ENCODE measurements at places on chromosomes 5 and 9.

GRCh38 chr9:28155067-28155466 is 581.8 kb upstream of the C9orf72 start:
- H3K27me3 ChIP-seq, result no peaks in the 10 kb centered on the region
- H3K27ac ChIP-seq, result no peak overlapping the region
- H3K36me3 ChIP-seq, result no peaks in the 10 kb centered on the region
- H3K4me3 ChIP-seq, result no peak overlapping the region
- DNase-seq, result no peak
- no peaks in the 10 kb centered on the region for H3K4me1 ChIP-seq

GRCh38 chr5:135054546-135054945 is 20.5 kb upstream of the PITX1 start:
- H3K36me3 ChIP-seq, result no peaks in the 10 kb centered on the region
- DNase-seq, result no peak
- H3K27me3 ChIP-seq, result no peaks in the 10 kb centered on the region
- H3K4me1 ChIP-seq, result peaks cover 25% of the 10 kb centered on the region
- no peak overlapping the region for H3K4me3 ChIP-seq

DNA sequence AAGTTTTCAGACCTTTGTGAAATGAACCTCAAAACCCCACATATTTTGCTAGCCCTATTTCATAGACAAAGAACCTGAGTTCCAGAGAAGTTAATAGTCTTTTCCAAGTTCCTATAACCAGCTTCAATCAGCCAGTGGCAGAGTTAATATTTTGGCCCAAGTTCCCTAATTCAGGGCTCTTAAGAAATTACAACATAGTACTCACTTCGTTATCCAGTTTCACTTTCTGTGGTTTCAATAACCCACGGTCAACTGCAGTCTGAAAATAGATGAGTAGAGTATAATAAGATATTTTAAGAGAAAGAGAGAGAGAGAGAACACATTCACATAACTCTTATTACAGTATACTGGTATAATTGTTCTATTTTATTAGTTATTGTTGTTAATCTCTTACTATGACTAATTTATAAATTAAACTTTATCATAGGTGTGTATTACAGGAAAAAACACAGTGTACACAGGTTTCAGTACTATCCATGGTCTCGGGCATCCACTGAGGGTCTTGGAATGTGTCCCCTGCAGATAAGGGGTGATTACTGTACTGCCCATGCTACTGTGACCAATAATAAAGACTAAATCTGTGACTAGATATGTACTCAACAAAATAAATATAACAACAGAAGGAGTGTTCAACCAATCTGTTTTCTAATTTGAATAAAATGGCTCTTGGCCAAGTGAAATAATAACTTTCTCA is 9.3 kb upstream of the MYOT start:
- no peaks in the 10 kb centered on the region for H3K36me3 ChIP-seq
- H3K4me3 ChIP-seq, result no peak overlapping the region
- DNase-seq, result peak; percentile 85
- peaks cover 45% of the 10 kb centered on the region for H3K27me3 ChIP-seq
- no peak overlapping the region for H3K27ac ChIP-seq

- H3K27ac ChIP-seq, result no peak overlapping the region
- no peak for DNase-seq
- H3K36me3 ChIP-seq, result no peaks in the 10 kb centered on the region
- H3K27me3 ChIP-seq, result no peaks in the 10 kb centered on the region
Observed at GRCh38 chr5:96114736-96115135, 153.1 kb upstream of the ELL2 start.

GRCh38 chr5:132749506-132749905 is 2.3 kb downstream of the CCNI2 start:
- no peak overlapping the region for H3K27ac ChIP-seq

GRCh38 chr5:76473009-76473336 is 69.9 kb downstream of the IQGAP2 start:
- no peaks in the 10 kb centered on the region for H3K27me3 ChIP-seq
- H3K4me3 ChIP-seq, result no peak overlapping the region
- H3K36me3 ChIP-seq, result no peaks in the 10 kb centered on the region
- DNase-seq, result no peak
- H3K27ac ChIP-seq, result no peak overlapping the region

DNA sequence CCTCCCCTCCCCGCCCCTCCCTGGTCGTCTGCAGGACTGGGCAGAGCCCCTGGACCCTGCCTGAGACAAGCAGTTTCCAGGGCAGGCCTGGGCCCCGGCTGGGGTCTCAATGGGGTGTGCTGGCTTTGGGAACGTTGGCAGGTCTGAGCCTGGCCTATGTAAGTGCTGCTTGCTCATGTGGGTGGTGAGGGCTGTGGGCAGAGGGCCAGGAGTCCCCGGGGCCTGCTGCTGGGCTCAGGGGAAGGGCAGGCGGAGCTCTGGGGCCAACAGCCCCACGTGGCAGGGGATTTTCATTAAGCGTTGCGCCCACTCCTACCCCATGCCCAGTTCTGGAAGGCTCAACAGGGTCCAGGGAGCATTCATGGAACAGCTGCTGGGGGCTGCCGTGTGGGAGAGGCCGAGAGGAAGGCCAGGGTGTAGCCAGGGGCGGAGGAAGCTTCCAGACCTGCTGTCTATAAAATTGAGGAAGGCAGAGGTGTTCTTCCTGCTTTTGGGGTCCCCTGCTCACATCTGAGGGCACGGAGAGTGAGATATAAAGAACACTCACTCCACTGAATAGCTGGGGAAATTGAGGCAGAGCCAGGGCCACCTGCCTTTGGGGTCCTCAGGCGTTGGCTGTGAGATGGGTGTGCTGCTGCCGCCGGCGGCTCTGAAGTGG is 32.5 kb downstream of the RXRA start:
- H3K27ac ChIP-seq, result no peak overlapping the region
- no peak overlapping the region for H3K4me3 ChIP-seq

- no peaks in the 10 kb centered on the region for H3K36me3 ChIP-seq
- H3K4me3 ChIP-seq, result peak overlapping the region; percentile 59
- H3K4me1 ChIP-seq, result peaks cover 20% of the 10 kb centered on the region
Observed at GRCh38 chr9:121071756-121072421, 2.9 kb upstream of the CNTRL start.

GRCh38 chr5:157594675-157595459 is 19.3 kb upstream of the ADAM19 start:
- DNase-seq, result no peak
- H3K27ac ChIP-seq, result no peak overlapping the region
- H3K4me3 ChIP-seq, result no peak overlapping the region
- no peaks in the 10 kb centered on the region for H3K36me3 ChIP-seq
- peaks cover 43% of the 10 kb centered on the region for H3K4me1 ChIP-seq

GRCh38 chr5:151523335-151523734 is 67.8 kb downstream of the FAT2 start:
- peak; percentile 41 for DNase-seq
- no peaks in the 10 kb centered on the region for H3K27me3 ChIP-seq
- H3K4me3 ChIP-seq, result no peak overlapping the region
- no peak overlapping the region for H3K27ac ChIP-seq
- H3K4me1 ChIP-seq, result no peaks in the 10 kb centered on the region

DNA sequence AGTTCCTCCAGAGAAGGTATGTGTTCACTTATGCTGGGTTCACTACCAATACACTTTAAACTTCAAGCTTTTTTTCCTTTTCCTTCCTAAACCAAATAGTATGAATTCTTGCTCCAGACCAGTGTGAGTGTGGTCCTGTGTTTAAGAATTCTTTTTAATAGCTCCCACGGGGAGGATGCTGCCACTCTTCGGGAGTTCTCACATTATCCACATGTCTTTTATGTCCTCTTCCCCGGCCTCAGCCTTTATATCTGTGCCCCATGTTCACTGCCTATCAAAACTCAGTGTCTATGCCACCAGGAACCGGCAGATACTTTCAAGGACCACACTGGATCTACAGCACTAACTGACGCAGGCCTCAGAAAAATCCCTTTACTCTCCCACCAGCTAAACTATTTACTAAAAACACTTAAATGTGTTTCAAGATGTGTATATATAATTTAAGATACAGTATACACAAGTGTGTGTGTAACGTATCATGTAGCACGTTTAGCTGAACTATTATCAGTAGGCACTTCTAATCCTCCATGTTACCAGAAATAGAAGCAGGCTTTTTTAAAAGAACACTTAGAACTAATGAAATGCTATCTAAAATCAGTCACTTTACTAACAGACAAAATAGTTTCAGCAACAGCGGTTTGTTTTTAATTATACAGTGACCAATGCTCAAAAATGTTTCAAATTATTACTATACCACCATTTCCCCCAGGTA is 88.0 kb downstream of the PLPP1 start:
- no peaks in the 10 kb centered on the region for H3K27me3 ChIP-seq
- H3K4me1 ChIP-seq, result no peaks in the 10 kb centered on the region
- no peaks in the 10 kb centered on the region for H3K36me3 ChIP-seq
- H3K27ac ChIP-seq, result no peak overlapping the region
- DNase-seq, result no peak

- no peak overlapping the region for H3K27ac ChIP-seq
- no peaks in the 10 kb centered on the region for H3K36me3 ChIP-seq
- no peaks in the 10 kb centered on the region for H3K4me1 ChIP-seq
Observed at GRCh38 chr9:1384816-1385215, 334.7 kb downstream of the DMRT2 start.

DNA sequence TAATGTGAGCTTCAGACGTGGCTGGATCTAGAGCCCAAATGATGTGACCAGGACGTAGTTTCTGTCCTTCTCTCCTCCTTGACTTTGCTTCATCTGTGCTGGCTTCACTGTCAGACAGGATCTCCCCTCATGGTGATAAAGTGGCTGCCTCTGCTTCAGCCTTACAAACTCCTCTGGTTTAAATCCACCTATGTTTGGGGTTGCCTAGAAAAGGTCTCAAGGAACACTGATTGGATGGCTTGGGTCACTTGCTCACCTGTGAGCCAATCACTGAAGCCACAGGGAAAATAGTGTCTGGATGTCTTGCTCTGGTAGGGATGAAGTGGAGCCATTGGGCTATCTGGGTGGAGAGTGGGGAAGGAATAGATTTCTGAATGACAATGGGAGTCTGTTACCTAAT is 36.1 kb downstream of the FGF18 start:
- no peaks in the 10 kb centered on the region for H3K27me3 ChIP-seq
- no peaks in the 10 kb centered on the region for H3K36me3 ChIP-seq
- no peak overlapping the region for H3K4me3 ChIP-seq
- H3K27ac ChIP-seq, result no peak overlapping the region

DNA sequence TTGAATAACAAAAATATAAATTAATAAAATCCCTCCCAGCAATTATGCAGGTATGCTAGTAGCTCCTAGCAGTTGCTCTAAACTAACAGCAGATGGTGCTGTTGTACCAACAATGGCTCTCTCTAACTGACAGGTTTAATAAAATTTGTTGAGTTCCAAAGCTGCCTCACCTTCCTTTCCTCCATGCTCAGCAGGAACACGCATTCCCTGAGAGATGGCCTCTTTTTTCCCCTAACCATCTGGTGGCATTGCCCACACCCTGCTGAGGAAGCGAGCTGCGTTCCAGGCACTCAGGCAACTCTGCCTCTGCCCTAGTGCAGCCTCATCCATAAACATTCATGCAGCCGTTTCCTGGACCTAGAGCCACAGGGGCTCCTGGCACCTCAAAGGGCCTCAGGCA is 106.2 kb downstream of the KLHL3 start:
- no peaks in the 10 kb centered on the region for H3K36me3 ChIP-seq
- no peaks in the 10 kb centered on the region for H3K27me3 ChIP-seq
- no peak overlapping the region for H3K4me3 ChIP-seq
- no peaks in the 10 kb centered on the region for H3K4me1 ChIP-seq
- DNase-seq, result peak; percentile 60
- H3K27ac ChIP-seq, result no peak overlapping the region

- H3K4me3 ChIP-seq, result no peak overlapping the region
- H3K27me3 ChIP-seq, result no peaks in the 10 kb centered on the region
- H3K4me1 ChIP-seq, result peaks cover 41% of the 10 kb centered on the region
- no peaks in the 10 kb centered on the region for H3K36me3 ChIP-seq
- DNase-seq, result no peak
- no peak overlapping the region for H3K27ac ChIP-seq
Observed at GRCh38 chr9:92749071-92749933, 15.3 kb downstream of the BICD2 start.

- H3K27ac ChIP-seq, result no peak overlapping the region
- H3K36me3 ChIP-seq, result no peaks in the 10 kb centered on the region
- no peaks in the 10 kb centered on the region for H3K4me1 ChIP-seq
- peaks cover 5% of the 10 kb centered on the region for H3K27me3 ChIP-seq
Observed at GRCh38 chr9:125409217-125409636, 147.6 kb downstream of the GAPVD1 start.

GRCh38 chr5:107958861-107959260 is 288.1 kb upstream of the EFNA5 start:
- H3K27ac ChIP-seq, result no peak overlapping the region
- DNase-seq, result no peak
- H3K36me3 ChIP-seq, result no peaks in the 10 kb centered on the region
- H3K27me3 ChIP-seq, result no peaks in the 10 kb centered on the region

DNA sequence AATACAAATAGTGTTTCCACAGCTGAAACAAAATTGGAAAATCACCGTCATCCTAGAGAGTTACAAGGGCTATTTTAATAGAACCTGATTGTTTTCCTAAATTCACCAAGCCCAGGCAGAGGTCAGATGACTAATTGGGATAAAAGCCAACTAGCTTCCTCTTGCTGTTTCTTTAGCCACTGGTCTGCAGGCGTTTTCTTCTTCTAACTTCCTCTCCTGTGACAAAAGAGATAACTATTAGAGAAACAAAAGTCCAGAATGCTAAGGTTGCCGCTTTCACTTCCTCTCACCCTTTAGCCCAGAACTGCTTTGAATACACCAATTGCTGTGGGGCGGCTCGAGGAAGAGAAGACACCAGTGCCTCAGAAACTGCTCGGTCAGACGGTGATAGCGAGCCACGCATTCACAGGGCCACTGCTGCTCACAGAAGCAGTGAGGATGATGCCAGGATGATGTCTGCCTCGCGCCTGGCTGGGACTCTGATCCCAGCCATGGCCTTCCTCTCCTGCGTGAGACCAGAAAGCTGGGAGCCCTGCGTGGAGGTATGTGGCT is at the start of gene TLR4:
TLR4 (plus strand) TSS at position 380 of the 552 bp plus-strand sequence; CDS start at position 450, 70 bp downstream.
- H3K4me3 ChIP-seq, result peak within 1 kb of the TSS; percentile 56
- H3K36me3 ChIP-seq, result no peaks in the 10 kb centered on the region
- peak; percentile 92 for DNase-seq
- peak within 1 kb of the TSS; percentile 65 for H3K27ac ChIP-seq
- no peaks in the 10 kb centered on the region for H3K27me3 ChIP-seq

DNA sequence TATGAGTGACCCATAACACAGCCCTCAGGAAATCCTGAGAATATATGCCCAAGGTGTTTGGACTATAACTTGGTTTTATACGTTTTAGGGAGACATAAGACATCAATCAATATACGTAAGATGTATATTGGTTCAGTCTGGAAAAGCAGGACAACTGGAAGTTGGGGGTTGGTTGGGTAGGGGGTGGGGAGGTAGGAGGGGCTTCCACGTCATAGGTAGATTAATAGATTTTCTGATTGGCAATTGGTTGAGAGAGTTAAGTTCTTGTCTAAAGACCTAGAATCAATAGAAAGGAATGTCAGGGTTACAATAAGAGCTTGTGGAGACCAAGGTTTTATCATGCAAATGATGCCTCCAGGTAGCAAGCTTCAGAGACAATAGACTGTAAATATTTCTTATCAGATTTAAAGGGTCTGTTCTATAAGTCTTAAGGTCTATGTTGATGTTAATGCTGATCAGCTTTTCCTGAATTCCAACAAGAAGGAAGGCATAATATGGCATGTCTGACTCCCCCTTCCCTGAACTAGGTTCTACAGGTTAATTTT is 2267.7 kb upstream of the ACO1 start:
- H3K4me1 ChIP-seq, result no peaks in the 10 kb centered on the region
- no peaks in the 10 kb centered on the region for H3K27me3 ChIP-seq
- no peak for DNase-seq
- H3K4me3 ChIP-seq, result no peak overlapping the region
- no peak overlapping the region for H3K27ac ChIP-seq
